ENCODE measurements at places on chromosomes 11 and 22.
A peak's percentile ranks its signal among the peaks of the same experiment; 100 is the strongest.

- peak; percentile 12 for DNase-seq
Measured at GRCh38 chr11:66727282-66728037, 1.6 kb downstream of the SPTBN2 start.

GRCh38 chr11:73578592-73579185 lies 19.2 kb downstream of the FAM168A start:
- no peak for DNase-seq

DNA sequence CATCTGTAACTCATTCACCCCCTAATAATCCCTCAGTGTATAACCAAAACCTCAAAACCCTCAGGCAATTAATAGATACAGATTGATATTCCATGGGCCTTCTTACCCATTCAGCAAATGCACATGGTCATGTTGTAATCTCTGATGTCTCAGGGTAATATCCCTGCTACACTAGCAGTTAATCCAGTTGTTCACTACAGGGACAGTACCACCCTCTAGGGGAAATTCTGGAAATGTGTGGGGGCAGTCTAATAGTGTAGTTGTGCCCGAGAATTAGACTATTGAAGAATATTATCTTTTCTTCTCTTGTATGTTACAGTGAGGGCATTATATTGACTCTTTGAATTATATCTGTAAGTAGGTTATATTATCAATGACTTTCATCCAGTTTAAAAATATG lies 175.4 kb downstream of the CWF19L2 start:
- DNase-seq: no peak

GRCh38 chr22:39959640-39960447 lies at the start of gene TMA7B:
TSS of gene TMA7B (plus strand) at chr22:39960397. CDS start at chr22:39964375, 3,978 bp downstream.
- no peak for DNase-seq

GRCh38 chr11:74636630-74637184 lies 44.3 kb downstream of the POLD3 start:
- DNase-seq: no peak

DNA sequence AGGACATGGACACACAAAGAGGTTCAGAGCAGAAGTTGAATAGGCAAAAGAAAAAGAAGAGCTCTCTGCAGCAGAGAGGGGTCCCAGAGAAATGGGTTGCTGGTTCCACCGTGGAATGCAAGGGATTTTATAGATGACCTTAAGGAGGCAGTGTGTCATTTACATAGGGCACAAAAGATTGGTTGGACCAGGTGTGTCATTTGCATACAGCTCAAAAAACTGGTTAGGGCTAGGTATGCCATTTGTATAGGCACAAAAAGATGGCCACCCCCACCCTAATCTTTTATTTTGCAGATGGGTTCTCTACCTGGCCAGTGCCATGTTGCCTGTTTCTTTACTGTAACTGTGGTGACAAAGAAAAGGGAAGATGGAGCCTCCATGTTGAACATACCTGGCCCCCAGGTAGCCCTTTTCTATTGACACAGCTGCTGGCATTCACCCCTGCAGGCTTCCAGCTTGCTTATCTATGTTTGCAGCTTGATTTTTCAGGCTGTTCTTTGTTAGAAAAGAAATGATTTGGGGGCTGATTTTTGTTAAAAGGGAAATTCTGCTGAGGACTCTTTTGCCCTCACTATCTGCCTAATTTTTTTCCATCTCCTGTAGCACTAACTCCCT lies 3.1 kb upstream of the CAVIN3 start:
- no peak for DNase-seq

DNA sequence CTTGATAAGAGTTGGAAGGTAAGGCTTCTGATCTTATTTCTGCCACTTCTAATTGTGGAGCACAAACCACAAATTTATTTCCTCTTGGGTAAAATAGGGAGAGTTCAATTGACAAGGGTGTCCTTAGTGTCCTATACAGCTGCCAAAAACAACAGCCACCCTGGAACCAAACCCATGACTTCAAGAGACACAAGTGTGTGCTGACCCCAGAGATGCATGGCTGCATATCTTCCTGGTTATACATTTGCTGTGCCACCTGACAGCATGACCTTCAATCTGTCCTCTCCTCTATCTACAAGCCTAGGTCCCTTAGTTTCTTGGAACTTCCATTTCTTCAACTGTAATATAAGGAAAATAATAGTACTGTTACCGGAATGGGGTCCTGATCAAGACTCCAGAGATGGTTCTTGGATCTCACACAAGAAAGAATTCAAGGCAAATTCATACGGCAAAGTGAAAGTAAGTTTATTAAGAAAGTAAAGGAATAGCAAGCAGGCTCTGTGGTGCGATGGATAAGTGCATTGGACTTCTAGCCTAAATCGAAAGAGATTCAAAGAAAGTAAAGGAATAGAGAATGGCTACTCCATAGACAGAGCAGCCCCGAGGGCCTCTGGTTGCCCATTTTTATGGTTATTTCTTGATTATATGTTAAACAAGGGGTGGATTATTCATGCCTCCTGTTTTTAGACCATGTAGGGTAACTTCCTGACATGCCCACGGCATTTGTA lies 15.5 kb upstream of the TMEM123 start:
- DNase-seq: no peak

- DNase-seq: no peak
Measured at GRCh38 chr11:65615950-65616574, 486 bp downstream of the PCNX3 start.

GRCh38 chr11:88106666-88107065 lies 68.6 kb downstream of the RAB38 start:
- no peak for DNase-seq

GRCh38 chr22:40462195-40462984 lies 92.0 kb downstream of the SGSM3 start:
- peak; percentile 17 for DNase-seq

GRCh38 chr11:74418509-74418895 lies 20.3 kb upstream of the PGM2L1 start:
- DNase-seq: no peak

DNA sequence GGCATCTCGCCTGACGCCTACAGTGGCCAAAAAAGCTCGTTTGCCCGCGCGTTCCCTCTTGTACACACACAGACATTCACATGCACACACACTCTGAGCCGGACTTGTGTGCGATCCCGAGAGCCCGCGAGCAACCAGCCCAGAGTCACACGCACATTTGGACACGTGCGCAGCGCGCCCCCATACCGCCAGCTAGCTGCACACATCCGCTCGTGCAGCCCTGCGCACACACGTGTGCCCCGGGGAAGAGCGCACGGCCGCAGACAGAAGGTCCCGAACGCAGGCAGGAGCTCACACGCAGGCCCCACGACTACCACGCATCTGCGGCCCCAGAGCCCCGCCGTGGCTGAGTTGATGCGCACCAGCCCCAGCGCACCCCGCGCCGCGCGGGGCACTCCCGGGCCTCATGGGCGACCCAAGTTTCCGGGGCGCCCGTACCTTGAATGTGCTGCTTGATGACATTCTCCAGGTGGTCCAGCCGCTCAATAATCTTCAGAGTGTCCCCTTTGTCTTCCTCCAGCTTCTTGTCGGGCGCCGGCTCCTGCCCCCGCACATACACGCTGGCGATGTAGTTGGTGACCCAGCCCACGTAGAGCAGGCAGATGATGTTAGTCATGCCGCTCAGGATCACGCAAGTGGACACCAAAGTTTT lies 758 bp downstream of the GALNT18 start:
- no peak for DNase-seq

DNA sequence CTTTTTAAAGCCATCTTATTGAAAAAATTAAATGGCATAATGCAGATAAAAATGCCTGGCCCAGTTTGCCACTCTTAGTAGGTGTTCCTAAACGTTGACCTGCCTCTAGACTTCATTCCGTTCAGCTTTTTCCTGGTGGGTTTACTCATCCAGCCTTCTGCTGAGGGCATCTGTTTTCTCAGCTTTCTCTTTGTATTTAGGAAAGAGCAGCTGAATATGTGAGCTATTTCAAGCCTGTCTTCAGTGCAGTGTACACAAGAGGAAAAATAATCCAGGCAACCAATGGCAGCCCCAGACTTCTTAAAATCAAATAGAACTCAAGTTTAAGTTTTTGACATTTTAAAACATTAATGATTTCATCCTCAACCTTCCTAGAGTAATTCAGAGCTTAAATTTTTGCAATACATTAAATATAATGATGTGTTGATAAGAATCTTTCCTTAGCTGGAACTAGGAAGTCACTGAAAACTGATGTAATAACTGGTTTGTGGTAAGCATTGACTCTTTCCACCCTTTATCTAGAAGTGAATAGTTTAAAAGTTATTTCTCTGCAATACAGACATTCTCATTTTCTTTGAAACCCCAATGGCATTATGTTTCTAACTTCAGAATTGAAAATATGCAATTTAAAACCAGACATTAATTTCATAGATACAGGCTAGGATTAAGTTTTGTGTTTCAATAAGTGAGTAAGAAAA lies 165.4 kb downstream of the AASDHPPT start:
- DNase-seq: no peak

GRCh38 chr11:127601578-127601977 lies 601.0 kb upstream of the KIRREL3 start:
- DNase-seq: no peak

GRCh38 chr11:9601037-9601875 lies 27.8 kb downstream of the WEE1 start:
- DNase-seq: peak; percentile 31

DNA sequence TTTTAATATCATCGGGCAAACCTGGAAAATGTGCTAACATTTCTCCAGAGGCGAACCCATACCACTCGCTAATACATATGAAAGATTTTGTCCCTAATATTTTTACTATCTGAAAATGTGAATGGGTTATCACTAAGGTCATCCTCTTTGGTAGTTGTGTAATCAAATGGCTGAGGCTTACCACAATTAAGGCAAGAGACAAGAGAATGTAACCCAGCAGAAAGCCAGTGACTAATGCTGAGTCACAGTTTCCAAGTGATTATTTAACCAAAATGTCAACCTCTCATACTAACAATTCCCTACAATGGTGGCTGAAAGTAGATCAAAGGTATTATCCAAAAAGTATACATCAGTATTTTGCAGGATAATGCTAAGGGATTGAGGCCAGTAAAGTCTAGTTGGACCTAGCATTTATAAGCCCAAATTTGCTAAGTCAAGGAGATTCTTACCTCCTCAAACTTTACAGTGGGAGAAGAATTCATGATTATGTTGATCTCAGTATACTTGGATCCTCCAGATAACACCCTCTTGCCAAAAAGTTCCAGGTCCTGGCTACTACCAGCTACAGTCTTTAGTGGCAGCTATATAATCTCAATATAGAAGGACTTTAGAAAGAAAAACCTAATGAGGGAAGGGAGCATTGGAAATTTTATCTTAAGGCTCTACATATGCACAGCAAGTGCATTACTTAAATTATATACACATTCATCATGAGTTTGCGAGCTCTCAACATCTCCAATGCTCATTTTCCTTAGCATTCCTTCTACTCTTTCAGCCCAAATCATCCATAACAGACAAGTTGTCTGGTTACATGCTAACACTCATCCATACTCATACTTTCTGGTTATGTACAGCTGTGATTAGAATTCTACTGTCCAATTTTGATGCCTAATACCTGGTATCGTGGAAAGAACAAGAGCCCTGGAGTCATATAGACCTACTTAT lies 25.4 kb downstream of the SIK3 start:
- no peak for DNase-seq

DNA sequence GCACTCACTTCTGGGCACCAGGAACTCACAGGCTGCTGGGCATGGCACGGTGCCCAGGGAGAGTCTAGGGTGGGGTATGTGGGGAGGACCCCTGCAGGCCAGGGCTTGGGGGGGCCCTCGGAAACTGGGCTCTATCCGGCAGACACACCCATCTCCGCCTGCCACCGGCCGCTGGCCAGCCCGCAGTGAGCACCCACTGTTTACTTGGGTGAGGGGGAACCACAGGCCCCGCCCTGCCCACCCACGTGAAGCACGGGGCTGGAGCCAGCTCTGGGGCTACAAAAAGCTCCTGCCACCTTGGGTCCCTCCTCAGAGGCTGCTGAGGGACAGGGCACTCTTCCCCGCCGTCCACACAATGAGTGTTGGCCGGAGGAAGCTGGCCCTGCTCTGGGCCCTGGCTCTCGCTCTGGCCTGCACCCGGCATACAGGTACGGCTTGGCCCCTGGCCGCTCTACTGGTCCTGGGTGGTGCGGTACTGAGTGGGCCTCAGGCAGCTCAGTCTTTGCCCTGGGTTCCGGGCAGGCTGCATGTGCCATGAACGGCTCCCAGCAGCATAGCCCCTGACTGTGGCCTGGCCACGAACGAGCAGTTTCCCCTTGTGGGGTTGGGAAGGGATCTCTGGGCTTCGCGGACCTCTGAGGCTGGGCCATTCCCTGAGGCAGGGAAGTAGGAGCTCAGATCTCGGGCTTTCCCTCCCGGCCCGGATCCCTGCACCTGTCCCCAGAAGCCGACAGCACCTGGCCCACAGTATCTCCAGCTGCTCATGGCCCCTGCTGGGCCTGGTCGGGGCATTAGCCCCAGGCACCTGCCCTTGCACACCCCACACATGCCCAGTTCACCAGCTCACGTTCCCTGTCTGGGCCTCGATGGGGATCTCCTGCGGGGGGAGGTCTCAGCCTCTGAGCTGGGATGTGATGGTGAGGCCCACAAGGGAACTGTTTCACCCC lies at the start of gene MUC5AC:
Gene MUC5AC (plus strand): TSS at position 309 of the 947 bp plus-strand sequence. CDS start 47 bp downstream, at position 356.
- no peak for DNase-seq

GRCh38 chr22:35539910-35540594 lies 579 bp upstream of the RASD2 start:
- DNase-seq: peak; percentile 40

DNA sequence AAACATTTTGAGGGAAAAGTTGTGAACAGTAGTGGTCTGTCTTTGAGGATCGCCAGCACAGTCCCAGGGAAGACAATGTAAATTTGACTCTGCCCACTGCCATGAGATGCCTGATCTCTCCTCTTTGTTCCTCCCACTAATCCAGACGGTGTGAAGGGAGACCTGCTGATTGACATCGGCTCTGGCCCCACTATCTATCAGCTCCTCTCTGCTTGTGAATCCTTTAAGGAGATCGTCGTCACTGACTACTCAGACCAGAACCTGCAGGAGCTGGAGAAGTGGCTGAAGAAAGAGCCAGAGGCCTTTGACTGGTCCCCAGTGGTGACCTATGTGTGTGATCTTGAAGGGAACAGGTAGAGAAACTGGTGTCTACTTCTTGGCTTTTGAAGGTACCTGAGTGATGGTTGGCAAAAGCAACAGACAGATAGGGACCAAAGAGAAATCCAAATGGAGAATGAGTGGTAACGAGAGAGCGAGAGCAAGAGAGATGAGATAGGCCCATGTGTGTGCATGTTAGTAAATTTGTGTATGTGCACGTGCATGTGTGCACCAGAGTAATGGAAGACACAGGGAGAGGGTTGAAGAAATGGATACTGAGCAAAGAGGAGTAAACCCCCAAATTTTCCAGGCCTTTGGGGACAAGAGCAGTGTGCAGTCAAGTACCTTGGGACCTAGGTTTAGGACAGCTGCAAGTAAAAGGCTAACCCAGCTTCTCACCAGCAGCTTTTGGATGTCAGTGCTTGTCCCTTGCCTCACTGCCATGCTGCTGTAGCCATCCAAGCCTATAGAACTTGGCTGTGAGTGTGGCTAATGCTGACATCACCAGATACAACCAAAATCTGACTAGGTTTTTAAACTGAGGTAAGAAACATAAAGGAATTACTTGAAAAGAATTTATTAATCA lies 1.9 kb downstream of the NNMT start:
- DNase-seq: no peak

DNA sequence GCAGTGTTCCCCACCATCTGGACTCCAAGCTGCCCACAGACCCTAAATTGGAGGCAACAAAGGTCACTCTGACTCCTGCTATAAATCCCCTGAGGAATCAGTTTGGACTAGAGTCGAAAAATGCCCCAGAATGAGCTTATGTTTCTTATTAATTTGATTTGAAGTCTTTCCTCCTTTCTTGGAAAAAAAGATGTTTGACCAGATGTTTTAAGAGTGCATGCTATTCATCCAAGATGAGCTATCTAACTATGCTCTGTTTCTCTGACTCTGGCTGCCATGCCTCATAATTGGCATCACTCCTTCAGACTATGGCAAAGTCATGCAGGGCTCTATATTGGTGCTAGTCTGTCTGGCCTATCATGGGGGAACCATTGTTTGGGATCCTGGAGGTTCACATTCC lies 174.0 kb downstream of the SPON1 start:
- no peak for DNase-seq
